Bone marrow (tissue), 2 donors: ENCODE measurements at places on chromosomes 12 and 14.

GRCh38 chr14:62123961-62124360 is 361.7 kb downstream of the SNAPC1 start:
- DNase-seq, result no peak

- DNase-seq, result no peak
These were observed 240.3 kb upstream of the PDZRN4 start for GRCh38 chr12:40947797-40948196.

GRCh38 chr14:93787465-93788292 is 606 bp downstream of the PRIMA1 start:
- DNase-seq, result no peak

DNA sequence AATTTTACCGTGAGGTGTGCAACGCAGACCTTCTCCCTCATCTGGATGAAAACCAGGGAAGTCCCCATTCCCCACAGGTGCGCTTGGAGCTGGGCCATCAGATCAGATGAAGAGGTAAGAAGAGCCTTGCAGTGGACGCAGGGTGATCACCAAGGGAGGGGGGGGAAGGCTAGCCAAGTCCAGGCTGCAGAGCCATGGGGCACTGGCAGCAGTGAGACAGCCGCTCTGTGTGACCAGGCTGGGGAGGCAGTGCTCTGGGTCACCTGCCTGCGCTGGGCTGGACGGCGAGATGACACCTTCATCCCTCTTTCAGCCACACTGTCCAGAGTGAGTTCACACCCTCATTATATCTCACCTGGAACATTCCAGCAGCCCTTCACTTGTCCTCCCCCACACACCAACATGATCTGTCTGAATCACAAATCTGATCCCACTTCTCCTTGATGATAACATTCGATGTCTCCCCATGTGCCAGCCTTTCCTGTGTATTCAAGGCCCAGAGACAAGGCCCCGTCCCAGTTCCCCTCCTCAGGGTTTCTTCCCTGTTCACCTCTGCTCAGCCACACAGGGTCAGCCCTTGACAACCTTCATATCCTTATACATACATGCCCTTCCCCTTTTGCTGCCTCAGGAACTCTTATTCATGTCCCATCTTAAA is 65.9 kb upstream of the VASH1 start:
- no peak for DNase-seq

- no peak for DNase-seq
These were observed 92.3 kb upstream of the BCAT1 start for GRCh38 chr12:25041006-25041741.

GRCh38 chr12:12408265-12408690 is 51.4 kb downstream of the BORCS5 start:
- no peak for DNase-seq

DNA sequence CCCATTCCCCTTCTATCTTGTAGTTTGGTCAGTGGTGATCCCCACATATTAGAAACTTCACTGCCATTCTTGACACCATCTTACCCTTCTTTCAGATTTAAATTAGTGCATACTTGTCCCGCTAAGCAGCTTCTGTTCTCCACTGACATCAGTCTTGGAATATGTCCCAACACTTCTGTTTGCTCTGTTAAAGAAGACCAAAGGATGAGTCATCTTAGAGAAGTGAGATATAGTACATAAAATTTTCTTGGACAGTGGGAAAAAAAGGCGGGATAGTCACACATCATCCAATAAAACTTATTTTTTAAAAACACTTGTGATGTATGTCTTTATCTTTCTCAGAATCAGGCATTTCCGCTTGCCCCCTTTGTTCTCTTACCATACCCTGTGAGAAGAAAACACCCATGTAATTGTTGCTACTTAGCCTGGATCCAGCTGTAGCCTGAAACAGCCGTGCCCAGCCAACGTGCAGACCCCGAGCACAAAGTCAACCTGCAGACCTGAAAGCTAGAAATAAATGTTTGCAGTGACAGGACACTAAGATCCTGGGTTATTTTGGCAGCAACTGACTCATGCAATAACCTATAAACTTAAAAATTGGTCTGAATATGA is 100.1 kb upstream of the PDE3A start:
- DNase-seq, result no peak

DNA sequence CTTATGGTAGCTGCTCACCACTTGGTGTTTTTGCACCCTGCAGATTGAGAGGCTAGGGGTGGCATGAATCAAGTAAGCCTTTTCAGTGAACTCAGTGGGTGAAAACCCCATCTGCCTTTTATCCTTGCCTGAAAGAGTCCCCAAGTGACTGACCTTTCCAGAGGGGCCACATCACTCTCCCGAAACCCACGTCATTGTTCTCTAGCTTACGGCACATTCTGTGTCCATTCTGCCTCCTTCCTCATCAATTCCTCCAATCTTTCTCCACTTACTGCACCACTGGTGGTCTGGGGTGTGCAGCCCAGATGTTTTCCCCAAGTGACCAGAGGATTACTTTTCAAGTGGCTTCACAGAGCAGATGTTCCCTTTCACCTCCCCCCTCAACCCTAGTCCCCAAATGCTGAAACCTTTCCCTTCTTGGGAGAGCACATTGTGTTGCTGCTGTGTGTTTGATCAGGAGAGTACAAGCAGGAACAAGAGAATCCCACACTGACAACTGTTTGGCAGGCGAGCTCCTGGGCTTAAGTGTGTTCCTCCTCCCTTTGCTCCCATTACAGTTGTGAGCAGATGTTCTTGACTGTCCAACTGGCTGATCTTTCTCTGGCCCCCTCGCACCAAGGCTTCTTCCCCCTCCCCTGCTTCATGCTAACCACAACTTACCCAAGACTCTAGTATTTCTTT is 138.0 kb upstream of the IGF1 start:
- DNase-seq, result no peak

DNA sequence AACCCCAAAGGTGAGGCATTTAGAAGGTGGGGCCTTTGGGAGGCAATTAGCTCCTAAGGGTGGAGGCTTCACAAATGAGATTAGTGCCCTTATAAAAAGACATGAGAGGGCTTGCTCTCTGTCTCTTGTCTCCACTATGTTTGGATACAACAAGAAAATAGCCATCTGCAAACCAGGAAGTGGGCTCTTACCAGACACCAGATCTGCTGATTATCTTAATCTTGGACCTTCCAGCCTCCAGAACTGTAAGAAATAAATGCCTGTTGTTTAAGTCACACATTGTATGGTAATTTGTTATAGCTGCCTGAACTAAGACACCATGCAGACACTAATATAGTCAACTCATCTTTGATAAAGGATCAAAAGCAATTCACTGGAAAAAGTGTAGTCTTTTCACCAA is 34.4 kb downstream of the TMEM116 start:
- no peak for DNase-seq

DNA sequence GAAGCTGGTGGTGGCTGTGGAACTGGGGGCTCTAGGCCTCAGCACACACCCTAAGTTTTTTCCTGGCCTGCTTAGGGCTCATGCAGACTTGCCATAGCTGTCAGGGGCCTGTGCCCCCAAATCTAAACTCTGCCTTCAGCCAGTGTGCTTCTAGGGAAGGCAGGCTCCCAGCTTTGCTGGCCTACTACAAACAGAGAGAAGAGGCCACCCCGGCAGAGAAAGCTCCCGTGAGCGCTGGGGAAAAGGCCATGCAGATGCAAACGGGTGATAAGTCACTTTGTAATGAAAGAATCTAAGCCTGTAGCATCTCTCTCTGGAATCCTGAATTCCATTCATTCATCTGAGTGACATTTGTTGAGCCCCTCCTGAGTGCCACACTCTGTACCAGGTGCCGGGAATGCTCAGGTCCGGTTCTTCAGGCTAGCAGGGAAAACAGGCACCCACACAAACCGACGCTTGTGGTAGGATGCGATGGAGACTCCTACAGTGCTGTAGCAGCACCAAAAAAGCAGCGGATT is 29.9 kb downstream of the JDP2 start:
- DNase-seq, result no peak

- peak; percentile 28 for DNase-seq
These were observed 8.5 kb upstream of the CFL2 start for GRCh38 chr14:34722723-34723545.

DNA sequence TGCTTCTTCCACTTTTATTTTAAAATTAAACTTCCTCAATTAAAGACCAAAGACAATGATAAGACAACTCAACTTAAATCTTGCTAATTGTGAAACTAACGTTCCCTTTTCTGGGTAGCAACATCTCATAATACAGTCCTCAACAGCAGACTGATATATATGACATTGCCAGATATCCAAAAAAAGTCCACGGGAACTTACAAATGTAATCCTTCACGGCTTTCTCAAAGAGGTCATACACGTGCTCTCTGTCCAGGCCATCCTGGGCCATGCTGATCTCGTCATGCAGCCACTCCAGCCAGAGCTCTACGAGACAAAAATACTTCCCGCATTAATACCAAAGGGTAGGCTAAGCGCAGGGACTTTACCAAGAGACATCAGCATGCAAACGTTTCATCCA is 13.3 kb downstream of the SART3 start:
- no peak for DNase-seq

GRCh38 chr12:101967506-101967905 is 90.1 kb downstream of the DRAM1 start:
- no peak for DNase-seq

DNA sequence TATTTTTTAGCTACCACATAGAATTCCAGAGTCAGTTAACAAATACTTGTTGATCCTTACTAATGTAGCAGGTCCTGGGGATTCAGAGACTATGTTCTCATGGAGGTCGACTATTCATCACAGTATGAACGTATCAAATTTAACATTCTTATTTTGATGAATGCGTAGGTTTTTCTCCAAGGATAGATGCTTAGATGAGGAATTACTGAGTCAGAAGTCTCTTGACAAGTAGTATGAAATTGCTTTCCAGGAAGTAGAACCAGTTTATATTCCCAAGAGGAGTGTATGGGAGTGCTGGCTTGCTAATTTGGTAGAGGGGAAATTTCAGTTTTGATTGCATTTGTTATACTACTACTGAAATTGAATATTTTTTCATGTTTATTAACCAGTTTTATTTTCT is 42.8 kb upstream of the CRADD start:
- DNase-seq, result no peak

- no peak for DNase-seq
These were observed 54.6 kb downstream of the GTF2A1 start for GRCh38 chr14:81166121-81166520.

DNA sequence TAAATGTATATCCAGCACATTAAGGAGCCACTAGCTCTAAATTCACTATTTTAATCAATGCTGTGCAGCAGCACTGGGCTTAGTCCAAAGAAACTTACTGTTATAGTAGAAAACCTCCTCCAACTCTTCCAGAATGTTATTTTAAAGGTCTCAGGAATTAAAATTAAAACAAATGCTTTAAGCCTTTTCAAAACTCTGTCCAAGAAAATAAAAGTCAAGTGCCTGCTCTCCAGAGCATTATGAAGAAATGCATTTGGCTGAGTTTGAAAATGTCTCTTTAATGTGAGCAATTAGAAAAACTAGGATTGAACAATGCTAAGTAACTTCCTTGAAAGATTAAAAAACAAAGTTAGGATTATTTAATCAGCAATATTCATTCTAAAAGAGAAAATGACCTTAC is 322.4 kb upstream of the DCN start:
- DNase-seq, result no peak

DNA sequence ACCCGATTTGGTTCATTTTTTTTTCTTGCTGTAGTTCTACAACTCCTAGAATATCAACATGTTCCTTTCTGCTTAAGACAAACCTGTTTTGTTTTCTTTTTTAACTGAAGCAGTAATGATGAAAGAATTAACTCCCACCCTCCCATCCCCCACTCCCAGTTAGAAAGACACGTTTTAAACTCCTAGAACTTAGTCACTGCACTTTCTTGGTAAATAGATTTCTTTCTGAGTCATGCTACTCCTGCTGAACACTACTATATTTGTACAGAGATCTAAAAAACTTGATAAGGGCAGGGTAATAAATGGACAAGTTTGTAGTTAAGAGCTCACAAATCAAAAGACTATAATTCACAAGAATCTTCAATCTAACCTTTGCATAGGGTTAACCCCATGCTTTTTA is 118.9 kb upstream of the PTPRB start:
- no peak for DNase-seq

GRCh38 chr12:120485961-120486881 is 9.7 kb upstream of the DYNLL1 start:
- DNase-seq, result no peak

DNA sequence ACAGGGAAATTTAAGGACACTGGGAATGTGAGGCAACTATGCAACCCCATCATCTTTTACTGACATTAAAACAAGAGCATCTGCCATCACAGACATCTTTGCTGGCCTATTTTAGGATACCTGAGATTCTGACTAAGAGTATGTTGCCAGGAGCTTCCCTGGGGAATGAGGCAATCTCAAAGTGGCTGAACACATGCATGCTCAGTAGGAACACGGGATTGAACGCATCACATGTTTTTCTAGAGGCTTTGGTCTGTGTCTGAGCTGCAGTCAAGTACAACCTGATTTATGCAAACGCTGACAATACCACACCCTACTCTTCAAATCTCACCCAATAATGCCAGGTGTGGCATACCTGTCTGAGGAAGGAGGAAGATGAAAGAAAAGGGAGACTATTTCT is 416.5 kb downstream of the NELL2 start:
- DNase-seq, result no peak

DNA sequence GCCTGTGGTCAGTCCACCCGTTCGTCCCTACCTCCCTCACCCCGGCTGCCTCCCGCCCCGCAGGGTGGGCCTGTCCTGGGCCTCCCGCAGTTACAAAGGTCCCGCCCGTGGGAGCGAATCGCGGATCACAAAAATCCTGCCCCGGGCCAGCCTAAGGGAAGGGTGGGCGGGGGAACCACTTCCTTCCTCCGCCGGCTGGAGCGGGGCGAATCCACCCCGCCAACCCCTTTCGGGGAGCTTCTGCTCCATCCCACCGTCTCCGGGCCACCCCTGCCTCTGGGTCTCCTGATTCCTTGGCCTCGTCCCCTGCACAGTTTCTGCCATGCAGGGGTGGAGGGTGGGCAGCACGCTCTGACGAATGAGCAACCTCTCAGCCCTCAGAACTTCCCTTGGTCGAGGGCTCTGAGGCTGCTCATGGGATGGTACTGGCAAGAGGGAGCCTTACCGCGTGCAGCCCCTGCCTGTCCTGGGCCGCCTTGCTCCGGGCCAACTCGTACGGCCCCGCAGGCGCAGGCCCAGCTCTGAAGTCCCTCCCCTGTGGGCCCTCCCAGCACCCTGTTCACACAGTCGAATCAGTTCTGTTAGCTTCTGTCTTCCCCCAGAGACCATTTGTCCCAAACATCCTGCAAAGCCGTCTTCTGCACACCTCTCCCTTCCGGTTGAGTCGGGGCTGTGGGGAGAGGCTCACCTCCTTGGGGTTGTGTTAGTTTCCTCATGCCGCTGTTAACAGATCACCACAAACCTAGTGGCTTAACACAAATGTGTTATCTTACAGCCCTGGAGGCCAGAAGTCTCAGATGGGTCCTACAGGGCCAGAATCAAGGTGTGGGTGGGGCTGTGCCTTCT is 589 bp upstream of the HVCN1 start:
- peak; percentile 55 for DNase-seq

GRCh38 chr14:66395300-66395699 is 90.9 kb upstream of the CCDC196 start:
- DNase-seq, result no peak

GRCh38 chr12:48999371-49000131 is at the start of gene DDN:
TSS of gene DDN (minus strand) at chr12:48999375. CDS start at chr12:48999287, 88 bp downstream.
- no peak for DNase-seq

- no peak for DNase-seq
These were observed 216.6 kb downstream of the RAD51B start for GRCh38 chr14:68036202-68036601.

- no peak for DNase-seq
These were observed 19.5 kb downstream of the NUAK1 start for GRCh38 chr12:106119301-106119700.
